Fibroblast of lung (primary cell): ENCODE measurements at places on chromosomes 5 and 9. TPM values are rescaled to one million over a fixed set of nuclear protein-coding genes. Genes with fewer than 3 reads are reported as not detected.

Gene WDR38
- total RNA-seq: not detected in 2 replicates

Gene STC2
- total RNA-seq: 110 and 299 TPM in 2 replicates

Gene RNF183
- total RNA-seq: not detected in 2 replicates

Gene ATP6V0E1
- 293 and 377 TPM in 2 replicates for total RNA-seq

Gene PCDH12
- total RNA-seq: under 0.01 TPM in 1 of 2 replicates, not detected in the other
